ENCODE measurements at places on chromosomes 13 and 19. TPM values are rescaled to one million over a fixed set of nuclear protein-coding genes. Genes with fewer than 3 reads are reported as not detected.

ZNF813 gene
- 2.8 TPM for total RNA-seq

ZNF99 gene
- 0.06 TPM for total RNA-seq

FBXO27 gene
- total RNA-seq: 2.8 TPM

KLK10 gene
- total RNA-seq: 24.3 TPM

CNN1 gene
- 34.9 TPM for total RNA-seq

ATP4B gene
- total RNA-seq: not detected

EFNB2 gene
- total RNA-seq: 43.8 TPM

ATP8B3 gene
- total RNA-seq: 2.4 TPM

TUBB4A gene
- 0.28 TPM for total RNA-seq

GSX1 gene
- total RNA-seq: not detected

ZNF154 gene
- total RNA-seq: 3.7 TPM

UPK1A gene
- not detected for total RNA-seq

CLDND2 gene
- total RNA-seq: not detected

GRK1 gene
- 3.1 TPM for total RNA-seq

TNFRSF19 gene
- 68.0 TPM for total RNA-seq

SIGLECL1 gene
- not detected for total RNA-seq

PODNL1 gene
- total RNA-seq: 0.88 TPM

COL5A3 gene
- 15.1 TPM for total RNA-seq

CATSPERD gene
- 10.0 TPM for total RNA-seq

PEG3 gene
- total RNA-seq: 35.8 TPM

DPF1 gene
- 1.3 TPM for total RNA-seq

FOSB gene
- total RNA-seq: 24.2 TPM

DNAJB1 gene
- total RNA-seq: 171 TPM

MYO16 gene
- 13.8 TPM for total RNA-seq

ZNF135 gene
- 13.5 TPM for total RNA-seq

NUCB1 gene
- total RNA-seq: 214 TPM

ZNF177 gene
- total RNA-seq: 11.5 TPM

Measured in lung (tissue), 17 donors.